ENCODE measurements at places on chromosomes 4 and X.

DNA sequence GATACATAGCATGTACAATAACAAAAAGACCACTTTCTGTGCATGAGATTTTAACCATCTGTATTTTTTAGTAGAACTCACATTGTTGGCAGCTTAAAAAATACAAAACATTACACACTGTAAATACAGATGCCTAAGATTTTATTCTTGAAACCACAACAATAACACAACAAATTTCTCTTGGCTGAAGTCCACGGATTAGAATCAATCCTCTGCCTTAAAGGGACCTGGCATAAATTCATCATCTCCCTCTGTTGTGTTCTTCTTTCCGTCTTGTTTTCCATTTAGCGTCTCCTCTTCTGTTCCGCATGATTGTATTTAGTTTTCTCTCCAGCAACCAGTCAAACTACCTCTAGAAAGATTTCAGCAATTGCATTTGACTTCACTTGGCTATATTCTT is 231.0 kb downstream of the SPOCK3 start:
- no peak for DNase-seq

GRCh38 chrX:95764972-95765451 is 919.6 kb upstream of the DIAPH2 start:
- no peak for DNase-seq

GRCh38 chrX:38124000-38124399 is 96.7 kb downstream of the SRPX start:
- no peak for DNase-seq

DNA sequence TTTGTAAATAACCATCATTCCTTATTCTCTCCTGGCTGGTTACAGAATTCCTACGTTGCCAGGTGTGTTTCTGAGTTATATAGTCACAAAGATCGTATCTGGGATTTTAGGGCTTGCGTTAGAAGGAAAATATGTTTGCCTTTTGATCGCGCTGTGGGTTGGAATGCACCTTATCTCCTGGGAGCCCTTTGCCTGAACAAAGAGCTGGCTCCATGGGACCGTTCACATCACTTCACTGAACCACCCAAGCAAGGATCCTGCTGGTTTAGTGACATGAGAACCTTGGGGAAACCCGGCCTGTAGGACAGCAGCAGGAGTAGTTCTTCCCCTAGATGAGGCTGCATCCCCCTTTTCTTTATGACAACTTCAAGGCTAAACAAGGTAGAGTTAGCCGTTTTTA is 51.6 kb downstream of the RS1 start:
- DNase-seq = no peak

DNA sequence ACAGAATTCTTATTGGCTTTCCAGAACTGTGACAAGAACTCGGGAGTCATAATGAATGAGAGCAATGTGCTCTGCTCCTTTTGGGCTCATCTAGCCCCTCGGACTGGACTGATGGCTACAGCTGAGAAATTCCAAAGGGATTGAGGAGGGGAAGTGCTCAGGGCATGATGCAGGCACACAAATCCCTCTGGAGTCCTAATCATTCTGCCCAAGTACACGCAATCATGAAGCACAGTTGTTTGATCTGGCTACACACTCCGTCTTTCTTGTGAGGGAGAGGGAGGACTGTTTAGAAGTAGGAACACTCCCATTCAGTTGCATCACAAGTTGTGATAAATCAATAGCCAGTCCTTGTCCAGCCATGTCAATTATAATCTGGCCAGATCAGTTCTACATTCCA is 237.5 kb downstream of the COL25A1 start:
- no peak for DNase-seq

DNA sequence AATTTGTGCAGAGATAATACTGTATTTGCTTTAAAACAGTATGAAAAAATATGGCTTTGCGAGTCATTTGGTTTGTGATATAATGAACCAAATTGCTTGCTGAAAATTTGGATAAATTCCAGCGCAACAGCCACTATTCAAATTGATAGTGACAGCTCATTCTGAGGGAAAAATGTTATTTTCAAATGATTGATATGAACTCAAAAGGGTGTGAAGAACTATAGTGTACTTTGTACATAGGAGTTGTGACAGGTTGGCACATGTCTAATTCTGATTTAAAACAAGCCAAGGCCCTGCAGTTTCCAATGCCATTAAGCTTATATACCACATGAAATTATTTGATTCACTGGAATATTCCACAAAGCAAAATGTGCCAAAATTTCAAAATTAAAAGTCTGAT is 1628.9 kb upstream of the AGA start:
- DNase-seq = no peak

GRCh38 chr4:147581606-147582350 is 35.4 kb upstream of the TMEM184C start:
- no peak for DNase-seq

- DNase-seq = no peak
Measured at GRCh38 chr4:139419388-139419914, 34.5 kb upstream of the RAB33B start.

GRCh38 chr4:173505924-173506518 is 24.0 kb downstream of the HAND2 start:
- no peak for DNase-seq

GRCh38 chr4:101670370-101670769 is 120.2 kb upstream of the BANK1 start:
- no peak for DNase-seq

DNA sequence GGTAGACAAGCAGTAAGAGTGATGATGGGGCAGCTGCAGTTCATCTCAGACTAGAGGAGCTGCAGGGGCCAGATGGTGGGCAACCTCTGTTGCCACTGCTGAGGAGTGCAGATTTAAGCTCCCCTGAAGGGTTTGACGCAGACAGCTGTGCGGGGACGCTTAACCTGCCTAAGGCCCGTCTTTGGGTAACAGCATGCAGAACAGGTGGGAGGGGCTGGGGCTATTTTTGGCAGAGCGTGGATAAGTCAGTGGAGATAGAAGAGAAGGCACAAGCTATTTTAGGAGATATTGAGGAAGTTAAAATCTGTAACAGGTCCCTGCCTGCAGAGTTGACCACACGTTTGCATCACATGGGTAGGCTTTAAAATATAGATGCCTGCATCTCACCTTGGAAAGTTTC is 10.5 kb downstream of the CD99 start:
- no peak for DNase-seq

DNA sequence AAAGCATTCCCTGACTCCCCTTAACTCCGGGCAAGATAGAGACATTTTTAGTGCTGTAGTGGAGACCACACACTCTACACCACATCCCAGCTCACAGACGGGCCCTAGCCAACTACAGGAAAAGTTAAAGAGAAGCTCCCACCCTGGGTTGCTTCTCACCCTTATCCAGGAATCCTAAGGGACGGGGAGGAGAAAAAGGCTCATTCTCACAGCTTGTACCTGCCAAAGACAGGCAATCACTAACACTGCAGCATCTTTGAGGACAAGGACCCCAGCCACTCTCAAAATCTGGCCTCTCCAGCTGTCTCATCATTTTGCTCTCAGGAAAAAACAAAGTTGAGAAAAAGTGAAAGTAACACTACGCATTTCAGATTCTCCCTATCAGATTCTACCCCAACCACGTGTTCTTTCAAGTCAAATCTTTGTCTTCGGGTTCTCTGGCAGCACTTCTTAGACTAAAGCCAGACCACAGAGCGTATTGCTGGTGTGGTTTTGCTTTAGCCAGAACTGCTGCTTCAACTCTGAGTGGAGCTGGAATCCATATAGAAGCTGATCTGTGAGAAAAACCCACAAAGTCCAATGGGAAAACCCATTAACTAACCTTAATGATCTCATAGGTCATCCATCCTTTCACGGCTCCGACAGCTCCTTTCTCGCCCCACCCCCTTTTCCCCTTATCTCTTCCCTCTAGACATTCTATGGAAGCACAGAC is 605.9 kb upstream of the DIPK2B start:
- DNase-seq = no peak

DNA sequence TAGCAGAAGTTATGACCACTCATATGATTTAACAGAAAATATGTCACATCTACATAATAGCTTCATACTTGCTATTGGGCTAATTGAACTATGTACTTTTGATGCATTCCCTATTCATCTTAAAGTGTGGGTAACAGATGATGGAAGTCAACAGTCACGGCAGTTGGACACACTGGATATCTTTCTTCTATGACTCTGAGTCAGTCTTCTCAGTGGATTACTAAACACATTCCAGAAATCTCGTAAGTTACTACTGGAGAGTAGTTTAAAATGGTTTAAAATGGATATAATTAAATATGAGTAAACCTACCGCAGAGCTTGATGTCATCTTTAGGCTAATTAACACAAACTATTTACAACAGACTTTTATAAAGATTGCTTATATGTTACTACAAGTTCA is 30.1 kb upstream of the CFAP299 start:
- no peak for DNase-seq

Data from GOT3 (cell line).